Activated CD8-positive, alpha-beta T cell treated with anti-CD3 and anti-CD28 coated beads, Interleukin-2, amount 10 ng/mL, durations not matched to agents 7 days and 5 days (primary cell): ENCODE measurements at places on chromosomes 1 and 21. TPM values are rescaled to one million over a fixed set of nuclear protein-coding genes. Genes with fewer than 3 reads are reported as not detected.

- no peaks in the 10 kb centered on the region for H3K27me3 ChIP-seq
- no peak overlapping the region for H3K4me3 ChIP-seq
- DNase-seq: no peak
- no peaks in the 10 kb centered on the region for H3K4me1 ChIP-seq
- H3K27ac ChIP-seq: no peak overlapping the region
These were observed 362.5 kb downstream of the PBX1 start for GRCh38 chr1:164921493-164921892.

DNA sequence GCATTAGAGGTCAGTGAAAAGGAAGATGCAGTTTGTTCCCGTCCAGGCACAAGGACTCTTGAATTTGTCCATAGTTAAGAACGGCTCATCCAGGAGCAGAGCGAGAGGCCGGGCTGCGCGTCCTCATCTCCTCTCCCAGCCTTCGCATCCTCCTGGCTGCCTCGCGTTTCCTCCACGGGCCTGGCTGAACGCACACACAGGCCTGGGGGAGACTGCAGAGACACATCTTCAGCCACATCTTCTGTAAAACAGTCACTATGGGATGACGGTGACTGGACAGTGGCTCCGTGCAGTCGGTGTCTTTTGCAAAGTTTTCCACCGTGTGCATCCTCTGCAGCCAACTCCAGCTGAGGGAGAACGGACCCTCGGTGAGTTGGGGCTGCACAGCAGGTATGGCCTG, 89.7 kb downstream of the PSMG1 start:
- DNase-seq: no peak
- H3K27ac ChIP-seq: no peak overlapping the region
- H3K4me1 ChIP-seq: no peaks in the 10 kb centered on the region
- H3K4me3 ChIP-seq: no peak overlapping the region
- no peaks in the 10 kb centered on the region for H3K36me3 ChIP-seq

DNA sequence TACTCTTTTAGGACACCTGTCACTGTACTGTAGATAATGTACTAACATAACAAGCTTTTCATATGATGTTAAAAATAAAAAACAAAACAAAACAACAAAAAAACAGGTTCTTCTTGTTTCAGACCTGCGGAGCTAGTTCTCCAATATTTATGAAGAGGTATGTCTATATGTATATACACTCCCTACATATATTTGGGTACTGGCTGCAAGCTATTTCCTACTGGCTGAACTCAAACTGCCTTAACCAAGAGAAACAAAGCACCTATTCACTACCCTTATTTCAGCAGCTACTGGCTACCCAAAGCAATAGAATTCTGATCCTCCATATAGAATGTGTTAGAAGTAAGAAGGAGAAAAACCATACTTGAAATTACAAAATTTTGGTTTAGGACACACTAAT, 73.5 kb downstream of the ABL2 start:
- no peak for DNase-seq
- H3K4me1 ChIP-seq: peaks cover 9% of the 10 kb centered on the region
- no peak overlapping the region for H3K4me3 ChIP-seq

DNA sequence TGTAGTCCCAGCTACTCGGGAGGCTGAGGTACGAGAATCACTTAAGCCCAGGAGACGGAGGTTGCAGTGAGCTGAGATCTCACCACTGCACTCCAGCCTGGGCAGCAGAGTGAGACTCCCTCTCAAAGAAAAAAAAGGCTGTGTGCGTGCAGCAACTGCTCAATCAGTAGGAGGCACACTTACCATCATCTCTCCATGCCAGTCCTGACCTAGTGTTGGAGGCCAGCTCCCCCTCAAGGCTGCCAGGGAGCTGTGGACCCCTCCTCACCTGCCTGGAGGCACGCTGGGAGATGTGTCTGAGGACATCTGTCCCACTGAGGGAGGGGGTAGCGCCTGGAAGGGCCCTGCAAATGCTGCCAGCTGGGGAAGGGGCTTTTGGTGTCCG, 11.9 kb downstream of the RPS6KA1 start:
- peak overlapping the region; percentile 85 for H3K4me3 ChIP-seq
- H3K4me1 ChIP-seq: peaks cover 87% of the 10 kb centered on the region
- peak; percentile 43 for DNase-seq
- no peaks in the 10 kb centered on the region for H3K27me3 ChIP-seq
- H3K27ac ChIP-seq: peak overlapping the region; percentile 99

DNA sequence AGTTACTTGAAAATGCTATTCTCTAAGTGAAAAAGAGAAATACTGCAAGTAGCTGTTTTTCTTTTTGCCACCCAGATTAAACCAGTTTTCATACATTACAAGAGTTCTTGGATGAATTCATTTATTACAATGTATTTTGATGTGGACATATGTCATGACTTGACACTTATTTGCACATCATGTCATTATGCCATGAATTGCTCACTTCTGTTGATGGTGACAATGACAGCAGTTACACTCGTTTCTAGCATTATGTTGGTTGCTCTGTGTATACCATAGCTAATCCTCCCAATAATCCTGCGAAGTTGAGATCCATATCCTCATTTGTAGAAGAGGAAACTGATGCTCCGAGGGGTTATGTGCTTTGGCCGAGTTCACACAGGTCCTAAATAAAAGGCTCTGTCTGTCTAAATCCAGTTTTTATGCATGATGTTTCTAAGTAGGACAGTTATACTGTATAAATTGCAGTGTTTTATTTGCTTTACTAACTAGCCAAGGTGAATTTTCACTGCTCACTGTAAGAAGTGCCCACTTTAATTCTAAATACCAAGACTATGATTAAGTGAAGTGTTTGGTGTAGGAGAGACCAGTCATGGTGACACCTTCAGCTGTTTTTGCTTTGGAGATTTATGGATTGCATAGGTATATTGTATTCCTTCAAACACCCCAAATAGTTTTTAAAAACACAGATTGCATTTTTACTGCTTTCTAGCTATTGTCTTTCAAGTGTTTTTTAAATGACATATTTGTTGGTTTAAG, 56.7 kb downstream of the PRDM2 start:
- peaks cover 37% of the 10 kb centered on the region for H3K36me3 ChIP-seq
- peaks cover 61% of the 10 kb centered on the region for H3K4me1 ChIP-seq
- H3K27ac ChIP-seq: no peak overlapping the region

- H3K27me3 ChIP-seq: no peaks in the 10 kb centered on the region
- no peak overlapping the region for H3K4me3 ChIP-seq
- peaks cover 23% of the 10 kb centered on the region for H3K36me3 ChIP-seq
- peaks cover 4% of the 10 kb centered on the region for H3K4me1 ChIP-seq
These were observed 109.8 kb downstream of the USP25 start for GRCh38 chr21:15839601-15840000.

- H3K36me3 ChIP-seq: peaks cover 46% of the 10 kb centered on the region
- peak within 1 kb of the TSS; percentile 98 for H3K4me3 ChIP-seq
- H3K27me3 ChIP-seq: no peaks in the 10 kb centered on the region
- peak; percentile 65 for DNase-seq
- peaks cover 29% of the 10 kb centered on the region for H3K4me1 ChIP-seq
These were observed at the start of gene SH3D21 for GRCh38 chr1:36306210-36306901. Gene SH3D21, plus strand, starts transcription at chr1:36306368. Its CDS starts 53 bp downstream, at chr1:36306421.

DNA sequence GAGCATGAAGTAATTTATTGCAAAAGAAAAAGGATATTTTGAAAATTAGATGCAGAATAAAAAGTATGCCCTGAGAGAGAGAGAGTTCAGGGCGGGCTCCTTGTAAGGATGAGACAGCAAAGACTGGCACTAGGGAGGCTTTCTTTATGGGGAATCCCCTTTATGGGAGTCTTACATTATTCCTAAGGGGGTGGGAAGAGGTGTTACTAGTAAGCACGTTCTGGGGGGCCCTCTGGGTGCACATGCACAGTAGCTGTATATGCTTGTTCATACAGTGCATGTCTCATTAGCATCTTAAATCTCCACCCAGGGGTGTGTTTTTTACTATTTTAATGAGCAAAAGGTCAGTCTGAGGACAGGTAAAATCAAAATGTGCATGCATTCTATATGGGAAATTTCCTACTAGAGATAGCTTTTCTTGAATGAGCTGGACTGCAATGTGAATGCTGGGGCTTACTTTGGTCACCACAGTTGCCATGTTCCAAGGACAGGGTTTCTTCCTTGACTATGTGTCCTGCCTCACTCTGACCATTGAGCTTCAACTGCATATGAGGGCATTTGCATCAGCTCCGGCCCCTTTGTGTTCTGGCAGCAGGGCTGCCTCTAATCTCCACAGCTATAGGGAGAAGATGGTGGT, 614.1 kb downstream of the NUF2 start:
- H3K4me1 ChIP-seq: no peaks in the 10 kb centered on the region
- no peaks in the 10 kb centered on the region for H3K27me3 ChIP-seq
- H3K36me3 ChIP-seq: no peaks in the 10 kb centered on the region

- no peak for DNase-seq
- no peak overlapping the region for H3K4me3 ChIP-seq
- H3K4me1 ChIP-seq: no peaks in the 10 kb centered on the region
- H3K27ac ChIP-seq: no peak overlapping the region
These were observed 41.2 kb upstream of the TTC22 start for GRCh38 chr1:54842206-54842915.

DNA sequence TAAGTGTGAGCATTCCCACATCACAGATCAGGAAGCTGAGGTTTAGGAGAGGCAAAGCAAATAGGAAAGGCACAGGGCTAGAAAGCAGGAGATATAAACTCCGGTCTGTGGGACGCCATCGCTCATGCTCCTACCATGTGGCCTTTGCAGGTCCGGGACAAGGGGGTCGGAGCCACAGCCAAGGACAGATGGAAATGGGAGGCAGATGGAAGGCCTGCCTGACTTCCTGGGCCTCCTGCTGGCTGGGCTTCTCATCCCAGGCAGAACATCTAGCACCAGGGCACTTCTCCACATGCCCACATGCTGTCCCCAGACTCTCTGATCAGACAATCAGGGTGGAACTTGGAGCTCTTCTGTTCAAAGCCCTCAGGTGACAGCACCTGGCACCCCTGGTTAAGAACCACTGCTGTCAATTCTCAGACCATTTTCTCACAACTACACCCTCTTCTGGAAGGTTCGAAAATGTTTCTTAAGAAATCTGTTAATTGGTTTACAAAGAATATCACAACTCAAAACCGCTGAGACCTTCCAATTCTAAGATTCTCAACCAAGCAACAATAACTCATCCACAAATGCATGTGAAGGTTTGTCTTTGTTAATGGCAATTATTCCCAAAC, 173.3 kb upstream of the EDN2 start:
- H3K27ac ChIP-seq: no peak overlapping the region
- H3K27me3 ChIP-seq: no peaks in the 10 kb centered on the region
- peaks cover 4% of the 10 kb centered on the region for H3K36me3 ChIP-seq
- DNase-seq: no peak
- H3K4me1 ChIP-seq: peaks cover 72% of the 10 kb centered on the region

DNA sequence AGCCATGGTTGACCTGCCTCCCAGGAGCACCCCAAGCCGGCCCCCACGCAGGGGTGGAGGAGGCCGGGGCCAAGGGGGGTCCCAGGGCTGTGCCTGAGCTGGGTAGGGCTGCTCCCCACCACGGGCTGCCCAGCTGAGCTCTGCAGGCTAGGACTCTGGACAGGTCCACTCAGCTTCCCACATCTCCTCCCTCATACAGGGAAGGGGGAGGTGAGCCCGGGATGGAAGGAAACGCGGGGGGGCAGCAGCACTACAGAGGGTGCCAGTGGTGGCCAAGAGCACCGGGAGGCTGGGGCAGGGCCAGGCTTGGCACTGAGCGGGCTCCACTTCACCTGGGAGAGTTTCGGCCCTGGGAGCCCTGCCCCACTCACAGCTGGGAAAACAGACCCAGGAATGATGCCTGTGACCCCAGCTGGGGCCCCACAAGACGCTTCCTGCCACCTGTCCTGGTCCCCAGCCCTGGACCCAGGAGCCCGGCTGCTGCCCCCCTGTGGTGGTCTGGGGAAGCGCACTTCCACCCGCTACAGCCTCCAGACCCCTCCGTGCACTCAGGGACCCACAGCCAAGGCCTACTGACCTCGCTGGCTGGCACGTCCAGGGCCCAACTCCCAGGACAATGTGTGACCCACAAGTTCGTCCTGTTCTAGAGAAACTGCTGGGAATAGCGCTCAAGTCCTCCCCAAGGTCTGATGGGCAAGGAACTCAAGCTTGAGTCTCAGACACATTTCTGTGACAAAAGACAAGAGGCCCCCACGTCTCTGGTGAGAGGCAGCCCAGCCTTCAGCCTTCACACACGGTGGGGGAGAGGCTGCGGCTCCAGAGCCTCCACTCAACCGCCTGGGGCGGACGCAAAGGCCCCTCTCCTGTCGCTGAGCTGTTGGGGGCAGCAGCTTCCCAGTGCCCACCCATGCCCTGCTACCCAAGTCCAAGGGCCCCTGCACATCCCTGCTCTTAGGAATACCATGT, 3.0 kb downstream of the AURKAIP1 start:
- peak; percentile 85 for DNase-seq
- peak overlapping the region; percentile 58 for H3K4me3 ChIP-seq
- peaks cover 15% of the 10 kb centered on the region for H3K36me3 ChIP-seq
- no peaks in the 10 kb centered on the region for H3K27me3 ChIP-seq
- peak overlapping the region; percentile 62 for H3K27ac ChIP-seq

Gene HSPA6
- total RNA-seq: 0.94 TPM

Gene TNFAIP8L2
- total RNA-seq: 18.5 TPM

Gene C1orf74
- total RNA-seq: 2.6 TPM

Gene RAB29
- 42.5 TPM for total RNA-seq

Gene ADORA3
- not detected for total RNA-seq

Gene LIN28A
- total RNA-seq: not detected

Gene TAS1R1
- not detected for total RNA-seq

Gene MYOC
- not detected for total RNA-seq
